ENCODE measurements at places on chromosomes 3 and 15. TPM values are rescaled to one million over a fixed set of nuclear protein-coding genes. Genes with fewer than 3 reads are reported as not detected.

Gene ALDH1A2
- 3.8 TPM for total RNA-seq

Gene MYH15
- total RNA-seq = 2.3 TPM

Gene TM4SF18
- total RNA-seq = 0.07 TPM

Gene CACNA2D2
- 0.07 TPM for total RNA-seq

Gene P2RY1
- total RNA-seq = 0.59 TPM

Gene TGM4
- total RNA-seq = not detected

Gene PIF1
- 6.3 TPM for total RNA-seq

Gene LYZL4
- not detected for total RNA-seq

Gene MELTF
- total RNA-seq = 19.6 TPM

Gene SPATA12
- total RNA-seq = not detected

Gene EPHA3
- 6.7 TPM for total RNA-seq

Gene ARGFX
- total RNA-seq = not detected
